ENCODE measurements at places on chromosomes 7 and 10.
A peak's percentile ranks its signal among the peaks of the same experiment; 100 is the strongest.

DNA sequence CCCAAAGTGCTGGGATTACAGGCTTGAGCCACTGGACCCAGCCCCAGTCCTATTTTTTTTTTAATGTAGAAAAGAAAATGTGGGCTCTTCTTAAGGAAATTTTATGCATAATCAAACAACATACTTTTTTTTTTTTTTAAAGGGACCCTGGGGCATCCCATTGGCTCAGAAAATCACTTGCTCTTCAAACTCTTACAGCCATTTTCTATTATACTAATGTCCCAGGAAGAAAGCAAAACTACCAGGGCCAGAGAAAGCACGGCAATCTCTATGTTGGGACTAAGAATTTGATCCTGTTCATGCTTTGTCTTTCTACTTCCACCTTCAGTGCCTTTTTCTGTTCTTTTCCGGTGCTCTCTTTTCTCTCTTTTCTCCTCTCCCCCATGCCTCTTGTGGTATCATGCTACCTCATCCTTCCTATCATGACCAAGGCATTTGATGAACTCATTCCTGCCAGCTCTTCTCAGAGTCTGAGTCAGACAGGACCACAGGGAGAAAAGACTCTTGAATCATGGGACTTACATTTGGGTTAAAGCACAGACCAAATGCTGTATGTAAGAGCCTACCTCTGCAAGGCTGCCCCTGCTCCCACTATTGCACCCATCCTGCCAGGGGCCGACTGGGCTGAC lies 76.4 kb upstream of the CCNY start:
- DNase-seq, result peak; percentile 51

DNA sequence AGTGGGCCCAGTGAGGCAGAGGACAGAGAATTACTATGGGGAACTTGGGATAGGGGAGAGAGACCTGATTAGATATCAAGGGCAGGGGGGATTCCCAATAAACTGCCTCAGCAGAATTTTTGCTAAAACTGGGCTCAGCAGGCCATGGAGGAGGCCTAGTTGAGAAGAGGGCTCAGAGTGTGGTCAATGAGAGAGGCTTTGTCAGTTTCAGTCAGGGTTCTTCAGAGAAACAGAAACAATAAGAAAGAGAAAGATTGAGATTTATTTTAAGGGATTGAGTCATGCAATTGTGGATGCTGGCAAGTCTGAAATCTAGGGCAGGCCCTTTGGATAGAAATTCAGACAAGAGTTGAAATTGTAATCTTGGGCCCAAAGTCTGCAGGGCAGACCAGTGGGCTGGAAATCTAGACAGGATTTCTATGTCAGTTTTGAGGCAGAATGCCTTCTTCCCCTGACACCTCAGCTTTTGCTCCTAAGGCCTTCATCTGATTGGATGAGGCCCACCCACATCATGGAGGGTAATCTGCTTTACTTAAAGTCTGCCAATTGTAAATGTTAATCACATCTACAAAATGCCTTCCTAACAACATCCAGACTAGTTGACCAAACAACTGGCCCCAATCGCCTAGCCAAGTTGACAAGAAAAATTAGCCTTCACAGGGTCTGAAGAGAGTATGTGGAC lies 33.5 kb upstream of the CCSER2 start:
- peak; percentile 63 for DNase-seq

DNA sequence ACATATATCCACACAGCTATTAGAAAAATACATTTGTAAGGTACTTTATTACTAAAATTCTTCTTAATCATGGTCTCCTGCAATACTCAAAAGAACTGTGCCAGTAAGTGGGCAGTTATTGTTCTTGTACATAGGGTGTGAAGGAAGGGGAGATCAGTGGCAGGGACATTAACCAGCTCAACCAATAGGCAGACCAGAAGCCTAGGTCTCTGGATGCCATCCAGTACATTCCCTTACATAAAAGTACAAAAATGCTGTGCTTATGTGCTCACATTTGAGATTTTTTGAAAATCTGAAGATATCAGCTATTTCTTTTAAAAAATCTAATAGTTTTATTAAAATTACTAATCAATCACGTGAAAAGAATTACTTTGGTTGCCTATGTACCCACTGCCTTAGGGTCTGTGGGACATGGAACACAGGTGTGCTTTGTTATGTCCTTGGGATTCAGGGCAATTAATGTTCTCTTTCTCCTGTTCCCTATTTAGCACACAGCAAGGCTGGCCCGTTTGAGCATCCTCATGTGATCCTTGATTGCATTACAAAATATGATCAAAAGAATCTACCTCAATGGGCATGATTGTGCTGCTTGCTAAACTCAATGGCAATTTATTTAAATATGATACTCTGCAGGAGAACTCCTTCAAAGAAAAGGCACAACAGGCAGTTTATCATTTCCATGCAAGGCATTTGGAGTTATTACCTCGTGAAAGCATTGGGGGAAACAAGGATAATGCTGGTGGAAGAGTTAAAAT lies 22.7 kb downstream of the TWIST1 start:
- DNase-seq, result no peak

GRCh38 chr7:51314726-51315125 lies 1.9 kb downstream of the COBL start:
- no peak for DNase-seq

DNA sequence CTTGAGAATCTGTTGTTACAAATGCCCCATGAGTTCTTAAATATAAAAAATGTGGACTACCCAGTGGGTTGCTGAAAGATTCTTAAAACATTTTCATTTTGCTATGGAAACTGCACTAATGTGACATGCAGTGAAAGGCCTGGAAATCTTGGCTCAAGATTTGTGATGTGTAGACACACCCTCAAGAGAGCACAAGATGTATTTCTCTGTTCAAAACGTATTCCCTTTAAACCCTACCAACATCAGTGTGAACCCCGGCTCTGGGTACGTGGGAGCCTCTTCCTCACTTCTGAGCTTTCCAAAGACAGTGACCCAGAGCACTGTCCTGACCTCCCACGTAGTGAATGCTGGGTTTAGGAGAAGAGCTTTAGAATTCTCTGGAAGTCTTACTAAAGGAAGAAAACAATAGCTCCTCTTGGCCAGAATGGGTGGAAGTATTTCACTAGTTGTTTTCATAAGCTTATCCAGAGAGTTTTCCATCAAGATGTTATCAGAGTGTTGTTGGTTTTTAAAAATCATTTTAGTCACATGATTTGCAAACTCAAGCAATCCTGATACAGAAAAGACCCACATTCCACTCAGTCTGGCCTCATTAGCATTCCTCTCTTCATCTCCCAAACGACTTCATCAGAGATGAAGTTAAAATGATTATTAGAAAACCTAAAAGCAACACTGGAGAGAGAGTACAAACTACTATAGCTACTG lies 81.5 kb upstream of the AFAP1L2 start:
- no peak for DNase-seq

DNA sequence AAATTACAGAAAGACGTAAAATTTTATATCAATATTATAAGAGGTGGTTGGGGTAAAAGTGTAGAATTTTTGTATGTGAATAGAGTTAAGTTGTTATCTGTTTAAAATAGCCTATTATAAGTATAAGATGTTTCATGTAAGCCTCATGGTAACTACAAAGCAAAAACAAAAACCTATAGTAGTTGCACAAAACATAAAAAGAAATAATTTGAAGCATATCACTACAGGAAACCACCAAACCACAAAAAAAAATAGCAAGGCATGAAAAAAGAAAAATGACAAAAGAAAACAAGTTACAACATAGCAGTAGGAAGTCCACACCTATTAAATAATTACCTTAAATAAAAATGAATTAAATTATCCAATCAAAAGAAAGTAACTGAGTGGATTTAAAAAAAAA lies 12.4 kb upstream of the GSTK1 start:
- no peak for DNase-seq

GRCh38 chr10:110508806-110509544 lies 11.3 kb downstream of the DUSP5 start:
- no peak for DNase-seq

GRCh38 chr7:94174956-94175355 lies 170.8 kb upstream of the BET1 start:
- DNase-seq, result no peak

- peak; percentile 52 for DNase-seq
Measured at GRCh38 chr10:73095481-73096021, 1.1 kb downstream of the P4HA1 start.

- DNase-seq, result no peak
Measured at GRCh38 chr10:104032144-104032775, 53.4 kb downstream of the COL17A1 start.

DNA sequence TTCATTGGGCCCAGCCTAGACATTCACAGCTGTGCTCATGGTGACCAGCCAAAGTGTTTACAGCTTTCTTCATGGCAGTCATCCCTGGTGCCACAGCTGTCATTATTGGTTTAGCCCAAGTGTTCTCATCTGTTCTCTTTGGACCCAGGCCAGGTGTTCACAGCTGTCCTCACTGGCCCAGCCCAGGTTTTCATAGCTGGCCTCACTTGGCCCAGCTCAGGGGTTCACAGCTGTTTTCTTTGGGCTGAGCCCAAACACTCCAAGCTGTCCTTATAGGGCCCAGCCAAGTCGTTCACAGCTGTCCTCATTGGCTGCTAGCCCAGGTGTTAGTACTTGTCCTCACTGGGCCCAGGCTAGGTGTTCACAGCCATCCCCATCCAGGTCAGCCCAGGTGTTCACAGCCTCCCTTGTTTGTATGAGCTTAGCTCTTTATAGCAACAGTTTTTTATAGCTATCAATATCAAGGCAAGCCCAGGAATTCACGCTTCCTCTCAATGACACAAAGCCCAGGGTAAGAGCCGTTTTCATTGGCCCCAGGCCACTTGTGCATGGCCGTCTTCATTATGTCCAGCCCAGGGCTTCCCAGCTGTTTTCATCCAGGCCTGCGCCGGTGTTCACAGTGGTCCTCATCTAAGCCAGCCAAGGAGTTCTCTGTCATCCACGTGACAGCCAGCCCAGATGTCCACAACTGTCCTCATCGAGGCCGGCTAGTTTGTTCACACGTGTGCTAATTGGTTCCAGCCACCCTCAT lies 11.6 kb downstream of the FRG2B start:
- DNase-seq, result no peak

DNA sequence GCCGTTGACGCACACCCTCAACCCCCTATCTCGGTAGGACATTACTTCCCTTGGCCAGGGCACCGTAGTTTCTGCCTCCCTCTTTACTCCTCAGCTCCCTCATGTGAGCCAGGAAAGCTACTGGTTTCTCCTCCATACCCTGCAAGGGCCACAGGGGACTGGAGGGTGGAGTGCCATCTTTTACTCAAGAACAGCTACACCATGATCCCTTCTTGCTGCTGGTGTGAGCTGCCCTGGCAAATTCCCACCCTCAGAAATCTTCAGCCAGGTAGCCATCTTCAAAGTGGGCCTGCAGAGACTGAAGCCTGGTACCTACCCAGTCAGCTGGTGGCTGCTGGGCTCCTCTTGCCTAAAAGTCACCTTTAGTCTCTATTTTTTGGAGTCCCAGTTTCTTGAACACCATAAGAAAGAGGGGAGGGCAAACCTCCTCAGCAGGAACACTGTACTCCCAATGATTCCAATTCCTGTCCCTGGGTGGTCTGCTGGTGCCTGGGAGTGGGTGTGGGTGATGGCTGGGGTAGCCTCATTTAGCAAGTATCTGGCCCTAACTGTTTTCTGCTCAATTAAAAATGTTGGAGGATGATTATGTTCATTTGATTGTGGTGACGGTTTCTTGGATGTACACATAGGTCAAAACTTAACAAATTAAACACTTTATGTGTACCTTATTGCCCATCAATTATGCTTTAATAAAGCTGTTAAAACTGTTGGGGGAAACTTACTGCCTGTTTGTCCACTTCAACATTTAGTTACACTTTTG lies 105.0 kb upstream of the NPY start:
- no peak for DNase-seq

- no peak for DNase-seq
Measured at GRCh38 chr10:28778524-28778923, 101.2 kb downstream of the BAMBI start.

GRCh38 chr7:5214641-5215040 lies 24.6 kb downstream of the WIPI2 start:
- no peak for DNase-seq

DNA sequence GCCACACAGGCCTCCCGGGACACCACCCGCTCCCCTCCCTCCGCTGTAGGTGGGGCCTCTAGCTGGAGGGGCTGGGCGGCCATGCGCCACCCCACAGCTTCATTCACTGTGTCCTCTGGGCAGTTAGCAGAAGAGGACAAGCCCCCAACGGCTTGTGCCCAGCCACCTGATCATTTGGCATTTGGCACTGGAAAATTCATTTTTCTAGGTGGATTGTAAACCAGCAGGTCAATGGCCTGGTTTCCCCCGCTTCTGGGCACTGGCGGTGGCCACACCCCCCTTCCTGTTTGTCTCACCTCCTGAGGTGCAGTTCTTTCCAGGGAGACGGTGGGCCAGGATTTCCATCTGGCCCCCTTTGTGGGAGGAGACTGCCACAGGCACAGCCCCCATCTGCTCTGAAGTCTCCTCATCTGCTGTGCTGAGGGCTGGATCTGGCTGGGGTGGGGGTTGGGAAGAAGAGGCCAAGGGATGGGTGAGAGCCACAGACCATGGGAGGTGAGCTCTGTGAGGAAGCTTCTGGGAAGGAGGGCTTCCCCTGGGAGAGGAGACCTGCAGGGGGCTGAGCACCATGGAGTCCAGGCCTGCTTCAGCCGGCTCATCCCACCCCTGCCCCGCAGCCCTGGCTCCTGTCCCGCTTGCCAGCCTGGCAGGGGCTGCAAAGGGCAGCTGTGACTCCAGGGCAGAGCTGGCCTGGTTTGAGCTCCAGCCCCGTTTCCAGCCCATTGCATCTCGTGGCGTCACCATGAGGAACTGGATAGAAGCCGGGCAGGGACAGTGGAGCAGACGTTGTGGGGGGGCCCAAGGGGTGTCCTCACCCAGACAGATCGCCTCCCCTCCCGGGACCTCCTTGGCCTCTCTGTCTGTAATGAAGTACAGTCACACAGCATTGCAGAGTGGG lies 40.1 kb upstream of the SLC29A3 start:
- DNase-seq, result no peak

- DNase-seq, result no peak
Measured at GRCh38 chr7:106618480-106618879, 42.5 kb downstream of the CCDC71L start.

DNA sequence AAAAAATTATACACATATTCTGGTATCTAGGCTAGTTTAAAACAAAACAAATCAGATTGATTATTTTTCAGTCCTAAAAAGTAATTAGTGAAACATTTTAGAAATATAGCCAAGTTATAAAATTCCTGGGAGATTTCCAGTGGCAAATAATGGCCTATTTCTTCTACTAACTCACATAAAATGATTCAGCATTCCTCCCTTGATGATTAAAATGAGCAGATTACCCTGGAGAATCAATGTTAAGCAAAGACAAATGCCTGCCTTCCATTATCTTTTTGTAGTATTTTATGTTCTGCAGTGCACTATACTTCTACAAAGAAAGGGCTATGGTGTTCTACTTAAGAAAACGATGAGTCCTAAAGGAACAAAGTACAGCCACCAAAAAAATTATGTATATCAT lies 53.6 kb downstream of the PARD3 start:
- no peak for DNase-seq

DNA sequence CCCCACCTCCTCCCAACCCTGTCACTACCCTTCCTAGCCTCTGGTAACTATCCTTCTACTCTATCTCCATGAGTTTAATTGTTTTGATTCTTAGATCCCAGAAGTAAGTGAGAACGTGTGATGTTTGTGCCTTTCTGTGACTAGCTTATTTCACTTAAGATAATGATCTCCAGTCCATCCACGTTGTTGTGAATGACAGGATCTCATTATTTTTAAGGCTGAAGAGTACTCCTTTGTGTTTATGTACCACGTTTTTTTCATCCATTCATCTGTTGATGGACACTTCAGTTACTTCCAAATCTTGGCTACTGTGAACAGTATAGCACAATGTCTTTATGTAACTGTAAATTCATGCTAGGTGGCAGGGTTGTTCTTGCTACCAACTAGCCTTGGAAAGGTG lies 461.6 kb downstream of the PLXDC2 start:
- DNase-seq, result no peak

- DNase-seq, result no peak
Measured at GRCh38 chr10:278707-279106, 143.5 kb downstream of the ZMYND11 start.

All from activated CD4-positive, alpha-beta T cell treated with anti-CD3 and anti-CD28 coated beads, Interleukin-2, Interleukin-6, amounts not matched to agents 100 ng/mL and 50 ng/mL, durations not matched to agents 16 hours and 8 hours (primary cell).